GF-D8 (cell line): ENCODE measurements at places on chromosomes 6 and 20.

DNA sequence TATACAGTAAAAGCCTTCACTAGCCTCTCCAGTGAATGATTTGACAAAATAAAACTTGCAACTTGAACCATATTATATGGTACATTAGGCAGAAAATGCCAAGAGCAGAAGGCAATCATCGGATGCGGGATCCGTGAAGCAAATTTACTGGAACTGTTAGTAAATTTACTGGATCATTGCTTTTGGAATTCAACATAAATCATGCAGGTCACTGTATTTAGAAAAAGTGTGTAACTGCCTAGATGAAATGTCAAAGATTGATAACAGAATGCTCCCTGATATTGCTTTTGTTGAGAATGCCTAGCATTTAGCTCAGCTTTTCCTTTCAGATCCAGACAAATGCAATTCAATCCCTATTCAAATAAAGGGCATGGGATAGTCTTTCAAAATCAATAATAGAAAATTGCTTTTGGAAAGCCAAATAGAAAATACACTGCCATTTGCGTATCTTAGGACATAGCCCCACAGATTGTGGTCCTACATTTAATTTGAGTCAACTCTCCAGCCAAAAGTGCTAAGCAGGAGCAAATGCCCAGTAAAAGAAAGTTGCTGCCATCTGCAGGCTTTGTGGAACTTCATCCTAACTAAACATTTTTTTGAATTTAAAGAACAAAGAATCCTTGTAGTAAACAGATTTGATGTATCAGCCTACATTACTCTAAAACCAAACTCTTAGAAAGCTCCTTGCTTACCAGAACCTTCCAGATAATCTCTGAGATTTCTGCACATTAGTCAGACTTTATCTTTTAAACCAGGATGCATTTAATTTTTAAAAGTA, 109.5 kb upstream of the HSF2 start:
- no peak for DNase-seq

- DNase-seq: no peak
Measured at GRCh38 chr6:113825781-113826180, 31.4 kb upstream of the MARCKS start.

DNA sequence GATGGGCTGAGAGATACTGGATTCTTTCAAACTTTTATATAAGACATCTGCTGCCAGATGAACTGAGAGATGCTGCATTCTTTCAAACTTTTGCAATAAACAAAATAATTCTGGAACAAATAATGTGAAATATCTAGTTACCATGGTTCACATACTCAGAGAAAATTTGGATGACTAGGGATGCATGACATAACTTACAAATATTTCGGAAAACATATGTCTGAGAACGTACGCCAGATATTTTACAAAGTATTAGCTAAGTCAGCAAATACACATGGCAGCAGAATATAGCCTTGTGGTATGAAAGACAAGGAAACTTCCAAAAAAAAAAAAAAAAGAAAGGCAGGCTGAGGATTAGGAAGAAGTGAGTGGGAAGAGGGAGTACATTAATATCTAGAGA, 113.3 kb upstream of the TRAF3IP2 start:
- DNase-seq: no peak

DNA sequence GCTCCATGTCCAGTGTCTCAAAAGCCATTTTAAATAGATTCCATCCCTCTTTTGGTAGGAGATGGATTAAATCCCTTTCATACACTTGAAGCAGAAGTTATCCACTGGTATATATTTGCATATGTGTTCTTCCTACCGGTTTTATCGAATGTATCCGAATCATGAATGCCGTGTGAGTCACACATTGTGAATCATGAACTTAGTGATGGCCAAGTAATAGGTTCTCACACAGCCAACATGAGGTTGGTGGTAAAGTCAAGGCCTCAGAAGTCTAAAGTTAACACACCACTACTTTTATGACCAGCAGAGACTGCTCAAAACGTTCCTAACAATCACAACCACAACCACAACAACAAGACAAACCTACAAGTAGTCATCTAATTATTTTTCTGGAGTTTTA, 345.5 kb downstream of the THBS2 start:
- DNase-seq: no peak

DNA sequence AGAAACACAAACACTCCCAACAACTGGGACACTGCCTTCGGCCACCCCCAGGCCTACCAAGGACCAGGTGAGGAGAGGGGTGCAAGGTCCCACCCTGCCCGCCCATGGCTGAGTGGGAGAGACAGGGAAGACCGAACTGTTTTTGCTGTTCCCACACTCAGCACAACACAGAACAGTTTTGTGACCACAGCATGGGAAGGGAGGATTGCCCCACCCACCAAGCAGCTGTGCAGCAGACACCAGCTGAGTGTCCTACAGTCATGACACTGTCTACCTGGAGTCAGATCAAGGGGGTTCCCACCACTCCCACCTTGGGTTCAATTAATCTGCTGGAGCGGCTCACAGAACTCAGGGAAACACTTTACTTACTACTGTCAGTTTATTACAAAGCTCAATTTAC, 73.9 kb downstream of the SNX9 start:
- DNase-seq: no peak

DNA sequence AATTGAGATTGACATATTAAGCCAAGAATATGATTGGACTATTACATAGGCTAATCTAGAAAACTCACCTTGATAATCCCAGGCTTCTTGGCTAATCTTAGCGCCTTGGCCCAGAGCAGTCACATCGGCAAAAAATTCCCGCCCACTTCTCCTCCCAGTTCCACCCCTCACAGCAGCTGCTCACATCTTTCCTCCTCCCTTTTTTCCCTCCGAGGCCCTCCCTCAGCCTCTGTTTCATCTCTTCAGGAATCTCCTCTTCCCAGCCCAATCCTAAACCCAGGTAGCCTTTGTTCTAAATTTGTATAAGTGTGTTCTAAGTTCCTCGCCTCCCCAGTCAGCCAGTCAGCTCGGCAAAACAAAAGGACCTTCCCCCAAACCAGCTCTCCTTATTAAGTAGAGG, 184.3 kb downstream of the PRKN start:
- DNase-seq: no peak

GRCh38 chr6:12576389-12576788, 140.2 kb upstream of the PHACTR1 start:
- no peak for DNase-seq

DNA sequence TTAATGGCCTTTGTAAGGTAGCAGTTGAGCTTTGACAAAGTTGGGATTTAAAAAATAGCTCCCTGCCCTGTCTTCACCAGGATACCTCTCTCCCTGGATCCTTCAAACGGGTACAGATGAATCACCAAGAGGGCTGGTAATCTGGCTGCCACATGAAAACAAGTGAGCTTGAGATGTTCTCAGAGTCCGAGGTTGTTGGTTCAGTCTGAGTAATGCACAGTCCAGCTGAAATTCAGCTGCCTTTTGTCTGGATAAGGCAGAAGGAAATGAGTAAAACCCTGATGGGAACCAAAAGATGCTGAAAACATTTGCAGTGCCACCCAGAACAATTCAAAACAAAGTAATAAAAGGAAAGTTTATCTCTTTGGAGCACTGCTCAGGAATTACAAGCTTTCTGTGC, 86.8 kb downstream of the GJA1 start:
- no peak for DNase-seq

GRCh38 chr6:37554480-37554819, 54.8 kb upstream of the CCDC167 start:
- no peak for DNase-seq

DNA sequence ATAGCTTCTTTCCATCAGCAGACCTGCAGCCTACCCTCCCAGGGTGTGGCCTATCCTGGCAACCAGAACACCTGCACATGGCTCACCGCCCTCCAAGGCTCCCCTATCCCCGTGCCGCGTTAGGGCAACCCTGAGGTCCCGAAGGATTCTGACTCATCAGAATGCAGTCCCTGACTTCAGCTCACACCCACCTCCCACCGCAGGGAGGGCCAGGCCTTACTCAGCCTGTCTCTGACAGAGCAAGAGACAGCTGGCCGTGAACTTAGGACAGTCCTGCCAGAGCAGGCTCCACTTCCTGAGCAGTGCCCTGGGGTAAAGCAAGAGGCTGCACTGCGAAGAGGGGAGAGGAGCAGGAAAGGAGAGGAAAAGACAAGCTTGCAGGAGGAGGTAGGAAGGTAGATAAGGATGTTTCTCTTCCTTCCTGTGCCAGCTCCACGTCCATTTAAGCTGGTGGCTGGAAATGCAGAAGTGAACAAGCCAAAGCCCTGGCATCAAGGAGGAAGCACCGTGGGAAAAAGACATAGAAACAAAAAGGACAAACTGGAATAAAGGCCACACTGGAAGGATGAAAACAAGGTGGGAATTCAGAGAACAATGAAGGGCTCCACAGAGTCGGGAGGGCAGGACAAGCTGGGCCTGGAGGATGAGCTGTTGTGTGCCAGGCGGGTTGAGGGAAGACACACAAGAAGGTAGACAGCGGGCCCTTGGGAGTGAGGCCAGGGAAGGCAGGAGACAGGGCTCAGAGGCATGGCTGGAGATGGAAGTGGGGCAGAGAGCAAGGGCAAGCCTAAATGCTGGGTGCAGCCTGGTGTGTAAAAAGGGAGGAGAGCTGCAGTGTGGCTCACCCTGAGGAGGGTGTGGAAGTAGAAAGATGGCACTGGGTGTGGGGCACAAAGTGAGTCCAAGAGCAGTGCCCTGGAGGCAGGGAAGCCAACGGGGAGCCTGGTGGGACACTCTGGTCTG, 102.7 kb downstream of the SLC23A2 start:
- DNase-seq: no peak

DNA sequence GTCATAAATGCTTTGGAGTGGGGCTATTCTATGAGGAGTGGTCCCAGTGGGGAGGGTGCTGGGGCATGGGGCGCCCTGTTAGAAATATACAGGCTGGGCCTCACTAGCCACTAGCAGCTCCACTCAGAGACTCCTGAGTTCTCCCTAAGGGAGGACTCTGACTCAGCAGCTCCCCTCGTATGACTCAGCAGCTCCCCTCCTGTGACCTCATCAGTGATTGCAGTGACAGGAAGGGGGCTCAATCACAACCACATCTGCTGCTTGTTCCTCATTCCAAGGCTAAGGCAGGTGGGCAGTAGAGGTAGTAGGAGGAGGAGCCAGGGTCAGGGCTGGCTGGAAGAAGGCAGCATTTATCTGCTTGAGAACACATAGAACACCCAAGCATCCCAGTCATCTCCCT, 73.7 kb downstream of the PRND start:
- DNase-seq: peak; percentile 16

GRCh38 chr6:170032197-170032596, 258.7 kb downstream of the DLL1 start:
- DNase-seq: no peak

- no peak for DNase-seq
Measured at GRCh38 chr20:6837730-6838129, 70.2 kb downstream of the BMP2 start.

GRCh38 chr20:61436283-61436666, 184.2 kb downstream of the CDH4 start:
- DNase-seq: no peak

DNA sequence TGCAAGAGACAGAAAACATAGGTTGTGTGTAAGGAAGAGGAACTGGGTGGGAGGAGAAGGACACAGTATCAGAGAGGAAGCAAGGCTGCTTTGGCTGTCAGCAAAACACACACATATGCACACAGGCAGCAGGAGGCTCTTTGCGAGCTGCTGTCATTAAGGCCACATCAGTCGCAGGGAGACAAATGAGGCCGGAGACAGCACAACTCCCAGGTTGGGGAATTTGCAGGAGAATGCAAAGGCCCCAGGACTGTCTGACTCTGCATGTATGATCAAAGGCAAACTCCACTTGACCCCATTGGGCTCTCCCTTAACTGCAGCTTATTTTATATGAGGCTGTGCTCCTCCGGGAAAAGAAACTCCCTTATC, 35.3 kb downstream of the METTL24 start:
- no peak for DNase-seq

GRCh38 chr20:64038224-64038564, 2.2 kb downstream of the C20orf204 start:
- DNase-seq: no peak

DNA sequence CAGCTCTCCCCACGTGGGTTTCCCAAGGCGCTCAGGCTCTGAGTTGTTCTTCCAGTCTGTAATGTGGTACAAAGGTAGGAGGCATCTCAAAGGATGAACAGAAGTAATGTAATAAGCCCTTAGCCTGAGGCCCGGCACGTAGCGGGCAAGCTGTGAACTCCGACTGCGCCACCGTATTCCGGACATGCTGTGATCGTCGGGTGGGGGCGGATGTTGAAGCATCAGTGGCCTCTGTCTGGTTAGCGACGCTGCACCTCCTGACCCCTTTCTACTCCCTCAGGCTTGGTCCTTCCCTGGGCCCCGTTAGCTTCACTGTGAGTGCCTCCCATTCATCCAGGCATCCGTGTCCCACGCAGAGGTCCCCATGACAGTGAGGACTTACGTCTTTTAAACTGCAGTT, 151.7 kb downstream of the ERMARD start:
- no peak for DNase-seq

GRCh38 chr6:48061265-48061990, 49.6 kb downstream of the PTCHD4 start:
- no peak for DNase-seq

DNA sequence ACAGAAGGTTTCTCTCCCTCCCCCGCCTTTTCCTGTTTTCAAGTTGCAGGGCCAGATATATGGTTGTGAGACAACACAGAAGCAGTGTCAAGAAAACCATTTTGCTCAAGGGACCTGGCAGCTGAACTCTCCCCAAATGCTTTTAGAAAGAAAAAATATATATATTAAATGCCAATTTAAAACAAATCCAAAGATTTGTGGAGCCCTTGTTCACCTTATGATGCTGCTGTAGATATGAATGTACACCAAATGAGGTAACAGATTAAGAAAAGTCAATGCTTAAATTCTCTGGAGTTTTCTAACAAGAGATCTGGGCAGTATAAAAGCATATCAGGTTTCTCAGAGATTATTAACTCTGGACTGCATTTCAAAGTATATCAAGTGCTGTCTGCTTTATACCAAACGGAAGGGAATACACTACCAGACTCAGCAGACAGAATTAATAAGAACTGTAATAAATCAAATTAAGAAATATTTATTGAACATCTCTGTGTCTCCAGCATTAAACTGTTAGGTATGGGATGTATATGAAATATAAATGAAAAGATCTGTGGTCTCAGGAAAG, 357.5 kb downstream of the HDGFL1 start:
- DNase-seq: no peak

GRCh38 chr20:9280666-9281065, 211.8 kb downstream of the PLCB4 start:
- no peak for DNase-seq

- DNase-seq: peak; percentile 14
Measured at GRCh38 chr6:133973109-133973971, 20.3 kb downstream of the TBPL1 start.

GRCh38 chr20:46648903-46649649, 2.2 kb downstream of the SLC13A3 start:
- no peak for DNase-seq

DNA sequence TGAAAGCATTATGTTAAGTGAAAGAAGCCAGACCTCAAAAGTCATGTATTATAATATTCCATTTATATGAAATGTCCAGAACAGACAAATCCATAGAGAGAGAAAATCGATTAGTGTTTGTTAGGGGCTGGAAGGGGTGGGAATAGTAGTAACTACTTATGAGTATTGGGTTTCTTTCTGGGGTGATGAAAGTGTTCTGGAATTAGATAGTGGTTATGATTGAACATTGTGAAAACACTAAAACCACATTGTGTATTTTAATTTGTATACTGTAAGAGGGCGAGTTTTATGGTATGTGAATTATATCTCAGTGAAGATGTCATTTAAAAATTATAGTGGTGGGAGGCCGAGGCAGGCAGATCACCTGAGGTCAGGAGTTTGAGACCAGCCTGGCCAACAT, 52.0 kb upstream of the KIF13A start:
- DNase-seq: no peak

- no peak for DNase-seq
Measured at GRCh38 chr20:61487997-61488371, 235.9 kb downstream of the CDH4 start.
